T-helper 1 cell (primary cell): ENCODE measurements at places on chromosomes 3 and 15.
A peak's percentile ranks its signal among the peaks of the same experiment; 100 is the strongest.

GRCh38 chr3:39920271-39920670 is 110.9 kb downstream of the MYRIP start:
- no peak for DNase-seq

DNA sequence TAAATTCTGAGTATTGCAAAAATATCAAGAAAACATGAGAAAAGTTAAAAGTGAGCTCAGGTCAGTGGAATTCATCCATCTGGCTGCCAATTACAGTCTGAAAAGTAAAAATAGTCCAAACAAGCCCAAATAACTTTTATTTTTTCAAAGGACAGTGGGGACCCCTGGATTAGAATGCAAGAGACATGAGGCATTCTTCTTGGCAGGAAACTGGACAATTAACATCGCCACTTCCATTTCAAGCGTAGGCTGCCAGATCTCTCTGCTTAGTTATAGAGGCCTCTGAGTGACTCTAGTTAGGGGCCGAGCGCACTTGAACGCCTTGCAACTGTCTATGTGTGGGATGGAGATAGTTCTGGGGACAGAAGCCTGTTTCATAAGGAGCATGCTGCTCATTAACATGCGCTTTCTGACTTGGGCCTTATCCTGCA is 189.1 kb downstream of the GHSR start:
- no peak for DNase-seq

DNA sequence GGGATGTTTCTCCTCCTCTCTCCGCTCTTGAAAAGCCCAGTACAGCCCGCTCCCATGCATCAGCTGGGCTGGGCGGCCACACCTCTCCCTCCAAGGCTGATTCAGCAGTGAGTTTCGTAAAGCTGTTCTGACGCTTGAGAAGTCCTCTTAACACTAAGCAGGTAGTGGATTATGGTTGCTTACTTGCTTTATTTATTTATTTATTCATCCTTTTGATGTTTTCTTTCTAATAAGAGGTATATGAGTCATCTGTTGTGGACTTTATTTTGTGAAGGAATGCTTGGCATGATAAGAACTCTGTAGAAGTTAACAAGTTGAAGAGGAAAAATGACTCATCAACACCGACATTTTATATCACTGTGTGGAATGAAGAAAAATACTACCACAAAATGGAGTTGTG is 285.0 kb downstream of the SQOR start:
- DNase-seq = no peak

GRCh38 chr15:29854413-29854812 is 32.1 kb upstream of the TJP1 start:
- no peak for DNase-seq

DNA sequence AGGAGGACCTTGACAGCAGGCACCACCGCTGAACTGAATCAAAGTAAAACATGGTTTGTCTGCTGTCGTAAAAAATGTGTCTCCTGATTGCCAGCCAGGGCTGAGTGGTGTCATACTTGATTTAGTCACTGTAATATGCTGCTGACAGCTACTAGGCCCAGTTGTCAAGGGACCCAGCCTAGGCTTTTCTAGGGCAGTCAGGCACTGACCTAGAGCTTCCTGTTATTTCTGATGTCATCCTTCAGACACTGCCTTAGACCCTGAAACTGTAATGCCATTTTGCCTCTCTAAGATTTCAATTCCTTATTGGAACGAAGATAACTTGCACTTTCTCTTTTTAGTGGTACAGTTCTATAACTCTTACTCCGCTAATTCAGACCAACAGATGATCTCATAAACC is 2.6 kb upstream of the MRPL3 start:
- DNase-seq = no peak

GRCh38 chr3:156218353-156218744 is 98.0 kb downstream of the KCNAB1 start:
- DNase-seq = no peak

DNA sequence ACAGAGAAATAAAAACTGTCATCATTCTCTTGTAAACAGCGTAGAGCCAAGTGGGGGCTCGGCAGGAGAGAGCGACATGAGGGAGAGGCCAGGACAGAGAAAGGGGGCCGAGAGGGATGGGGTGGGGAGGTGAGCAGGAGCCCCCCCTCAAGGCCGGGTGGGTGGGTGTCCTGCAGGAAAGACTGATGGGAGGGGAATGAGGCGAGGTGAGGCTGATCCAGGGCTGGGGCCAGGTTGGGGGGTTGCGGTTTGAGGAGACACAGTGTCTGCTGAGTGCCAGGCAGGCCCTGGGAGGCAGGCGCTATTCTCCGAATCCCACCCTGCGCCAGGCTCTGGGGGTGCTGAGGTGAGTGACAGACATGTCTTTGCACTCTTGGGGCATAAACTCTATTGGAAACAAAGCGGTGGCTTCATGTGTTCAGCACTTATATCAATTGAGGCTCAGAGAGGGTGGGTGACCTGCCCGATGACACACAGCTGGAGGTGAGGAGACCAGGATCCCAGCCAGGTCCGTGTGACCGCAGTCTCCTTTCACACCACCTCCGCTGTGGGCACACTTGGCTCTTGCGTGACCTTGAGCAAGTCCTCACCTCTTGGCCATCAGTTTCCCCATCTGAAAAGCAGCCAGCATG is 19.6 kb upstream of the CSPG4 start:
- DNase-seq = no peak

GRCh38 chr15:56984681-56985481 is 66.4 kb downstream of the TCF12 start:
- no peak for DNase-seq

- no peak for DNase-seq
Measured at GRCh38 chr3:121998030-121998580, 23.9 kb downstream of the ILDR1 start.

DNA sequence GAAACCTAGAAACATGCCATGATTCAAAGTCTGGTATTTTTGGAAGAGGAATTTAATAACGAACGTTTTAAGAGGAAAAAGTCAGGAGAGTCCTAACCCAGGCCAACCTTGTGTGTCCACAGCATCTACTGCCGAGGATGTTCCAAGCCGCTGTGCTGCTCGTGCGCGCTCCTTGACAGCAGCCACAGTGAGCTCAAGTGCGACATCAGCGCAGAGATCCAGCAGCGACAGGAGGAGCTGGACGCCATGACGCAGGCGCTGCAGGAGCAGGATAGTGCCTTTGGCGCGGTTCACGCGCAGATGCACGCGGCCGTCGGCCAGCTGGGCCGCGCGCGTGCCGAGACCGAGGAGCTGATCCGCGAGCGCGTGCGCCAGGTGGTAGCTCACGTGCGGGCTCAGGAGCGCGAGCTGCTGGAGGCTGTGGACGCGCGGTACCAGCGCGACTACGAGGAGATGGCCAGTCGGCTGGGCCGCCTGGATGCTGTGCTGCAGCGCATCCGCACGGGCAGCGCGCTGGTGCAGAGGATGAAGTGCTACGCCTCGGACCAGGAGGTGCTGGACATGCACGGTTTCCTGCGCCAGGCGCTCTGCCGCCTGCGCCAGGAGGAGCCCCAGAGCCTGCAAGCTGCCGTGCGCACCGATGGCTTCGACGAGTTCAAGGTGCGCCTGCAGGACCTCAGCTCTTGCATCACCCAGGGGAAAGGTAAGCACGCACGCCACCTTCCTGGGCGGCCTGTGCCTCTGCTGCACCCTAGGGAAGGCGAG is 28.4 kb downstream of the PML start:
- no peak for DNase-seq

DNA sequence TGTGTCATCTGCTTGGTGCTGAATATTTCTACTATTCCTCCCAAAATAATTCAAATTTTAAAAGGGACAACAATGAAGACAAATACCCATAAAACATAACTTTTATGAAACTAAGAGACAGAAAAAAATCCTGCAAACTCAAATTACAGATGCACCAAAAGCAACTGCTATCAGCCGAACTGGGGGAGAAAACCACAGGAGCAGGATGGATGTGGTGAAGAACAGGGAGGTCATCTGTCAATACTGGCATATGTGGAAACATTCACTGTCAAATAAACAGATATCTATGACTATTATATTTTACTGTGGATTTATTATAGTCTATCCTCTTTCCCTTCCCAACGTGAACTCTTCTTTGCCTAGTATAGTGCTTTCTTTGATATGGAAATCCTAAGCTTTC is 53.3 kb upstream of the CPOX start:
- no peak for DNase-seq

GRCh38 chr3:136916223-136916622 is 41.6 kb upstream of the IL20RB start:
- no peak for DNase-seq

DNA sequence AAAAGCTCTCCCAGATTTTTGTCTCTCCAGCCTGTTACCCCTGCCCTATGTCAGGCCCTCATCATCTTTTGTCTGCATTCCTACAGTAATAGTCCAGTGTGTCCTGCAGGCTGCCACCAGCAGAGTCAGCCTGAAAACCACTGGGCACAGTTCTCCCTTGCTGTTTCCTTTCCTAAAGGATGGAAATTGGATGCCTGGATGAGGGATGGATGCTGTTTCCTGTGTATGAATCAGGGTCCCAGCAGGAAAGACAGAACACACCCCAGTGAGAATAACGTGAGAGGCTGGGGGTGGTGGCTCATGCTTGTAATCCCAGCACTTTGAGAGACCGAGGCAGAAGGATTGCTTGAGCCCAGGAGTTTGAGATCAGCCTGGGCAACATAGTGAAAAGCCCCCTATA is 3.3 kb upstream of the SNX33 start:
- no peak for DNase-seq

DNA sequence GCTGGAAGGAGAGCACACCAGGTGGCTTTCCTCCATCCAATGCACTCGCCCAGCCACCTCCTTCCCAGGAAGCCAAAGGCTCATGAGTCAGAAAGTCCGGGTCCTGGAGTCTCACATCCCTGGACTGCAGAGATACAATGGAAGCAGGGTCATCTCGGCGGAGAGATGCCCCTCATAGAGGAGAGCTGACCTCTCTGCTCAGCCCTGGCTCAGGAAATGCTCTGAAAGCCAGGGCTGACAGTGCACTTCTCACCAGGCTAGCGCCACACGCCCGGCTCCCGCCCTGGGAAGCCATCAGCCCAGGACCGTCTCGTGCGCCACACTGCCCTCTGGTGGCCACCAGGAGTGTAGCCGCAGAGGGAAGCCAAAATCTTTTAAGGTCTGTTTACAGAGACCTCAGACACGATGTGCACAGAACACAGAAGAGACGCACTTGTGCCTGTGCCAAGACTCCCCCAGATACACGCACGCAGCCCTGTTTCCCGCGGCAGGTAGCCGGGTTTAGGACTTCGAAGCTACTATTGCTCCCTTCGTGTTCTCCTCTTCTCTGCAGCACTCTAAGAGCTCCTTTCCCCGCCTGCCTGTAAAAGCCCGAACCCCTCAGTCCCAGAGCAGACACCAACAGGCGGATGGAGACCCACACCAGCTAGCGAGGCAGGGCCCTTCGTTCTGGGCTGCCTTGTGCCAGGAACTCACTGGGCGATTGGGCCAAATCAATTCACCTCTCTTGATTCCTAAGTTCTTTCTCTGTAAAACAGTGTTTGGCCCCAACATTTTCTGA is 9.7 kb downstream of the NTRK3 start:
- DNase-seq = peak; percentile 54

- DNase-seq = no peak
Measured at GRCh38 chr3:145942052-145942451, 218.9 kb downstream of the PLOD2 start.

DNA sequence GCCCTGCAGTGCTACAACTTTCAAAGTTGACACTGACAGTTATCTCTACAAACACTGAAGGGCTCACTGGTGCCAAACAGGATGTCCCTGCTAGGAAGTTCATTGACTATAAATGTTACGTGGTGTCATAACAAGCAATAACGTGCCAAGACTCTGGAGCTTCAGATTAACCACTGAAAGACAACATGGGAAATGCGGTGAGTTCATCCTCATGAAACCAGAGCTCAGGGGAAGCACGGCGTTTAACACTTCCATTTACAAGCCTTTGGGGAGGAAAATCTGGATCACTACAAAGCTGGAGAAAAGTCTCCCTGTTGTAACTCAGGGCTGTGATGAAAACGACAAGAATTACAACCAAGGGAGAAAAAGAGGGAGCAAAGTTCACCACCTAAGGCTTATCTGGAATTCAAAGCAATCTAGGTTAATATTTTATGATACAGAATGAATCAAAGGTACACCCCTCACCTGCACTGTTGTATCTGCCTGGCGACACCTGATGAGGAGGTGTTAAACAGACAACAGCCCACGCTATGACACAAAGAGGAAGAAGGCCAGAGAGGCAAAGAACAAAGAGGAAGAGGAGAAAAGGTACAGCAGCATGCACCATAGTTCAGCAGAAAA is 27.0 kb downstream of the SHQ1 start:
- no peak for DNase-seq

DNA sequence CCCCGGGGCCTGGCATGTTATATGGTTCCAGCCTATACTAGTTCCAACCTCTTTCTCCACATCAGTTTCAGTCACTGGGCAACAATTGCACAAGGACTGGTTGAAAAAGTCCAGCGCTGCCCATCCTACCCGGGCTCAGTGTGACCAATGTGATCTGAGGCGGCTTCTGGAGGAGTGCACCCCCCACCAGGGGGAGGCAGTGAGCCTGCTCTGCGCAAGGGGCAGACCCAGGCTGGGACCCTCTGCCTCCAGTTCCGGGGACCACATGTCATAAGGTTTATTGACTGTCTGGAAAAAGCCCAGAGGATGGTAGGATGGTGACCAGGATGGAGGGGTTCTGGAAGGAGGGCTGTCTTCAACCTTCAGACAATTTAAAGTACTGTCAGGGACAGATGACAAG is 25.6 kb upstream of the NR2E3 start:
- no peak for DNase-seq

- no peak for DNase-seq
Measured at GRCh38 chr3:190504354-190505125, 9.3 kb upstream of the IL1RAP start.

GRCh38 chr3:109195815-109196214 is 59.3 kb downstream of the C3orf85 start:
- DNase-seq = no peak

GRCh38 chr3:13115991-13116390 is 42.8 kb upstream of the IQSEC1 start:
- DNase-seq = peak; percentile 3

GRCh38 chr15:41691471-41691870 is 31.3 kb downstream of the MGA start:
- no peak for DNase-seq

GRCh38 chr15:84668221-84668982 is 10.4 kb upstream of the NMB start:
- DNase-seq = no peak

DNA sequence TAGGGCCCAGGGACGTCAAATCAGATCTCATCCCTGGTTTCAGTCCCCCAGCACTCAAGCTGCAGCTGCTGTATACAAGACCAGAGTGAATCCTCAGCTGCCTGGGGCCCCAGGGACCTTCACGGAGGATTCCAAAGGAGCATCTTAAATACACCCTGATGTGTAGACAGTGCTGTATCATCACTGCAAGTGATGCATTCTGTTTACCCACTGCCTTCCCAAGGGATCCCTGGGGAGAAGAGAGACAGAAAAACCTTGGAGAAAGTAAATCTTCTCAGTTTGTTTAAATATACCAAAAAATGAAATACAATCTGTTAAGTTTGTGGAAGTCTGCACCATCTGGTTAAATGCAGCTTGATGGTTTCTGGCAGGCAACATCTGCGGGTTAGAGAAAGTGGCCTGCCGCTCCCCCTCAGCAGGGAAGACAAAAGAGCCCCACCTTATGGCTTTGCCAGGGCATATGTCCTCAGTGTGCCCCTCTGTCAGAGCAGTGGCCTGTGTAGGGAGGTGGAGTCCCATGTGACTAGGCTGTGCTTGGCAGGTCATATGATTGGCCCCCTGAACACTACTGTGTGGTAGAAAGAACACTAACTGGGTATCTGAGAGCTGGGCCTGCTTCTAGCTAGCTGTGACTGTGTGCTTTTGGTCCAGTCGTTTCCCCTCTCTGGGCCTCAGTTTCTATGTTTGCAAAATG is 222.2 kb upstream of the TRIM42 start:
- no peak for DNase-seq
